NCI-H2081 (cell line): ENCODE measurements at places on chromosomes 1 and 21.

DNA sequence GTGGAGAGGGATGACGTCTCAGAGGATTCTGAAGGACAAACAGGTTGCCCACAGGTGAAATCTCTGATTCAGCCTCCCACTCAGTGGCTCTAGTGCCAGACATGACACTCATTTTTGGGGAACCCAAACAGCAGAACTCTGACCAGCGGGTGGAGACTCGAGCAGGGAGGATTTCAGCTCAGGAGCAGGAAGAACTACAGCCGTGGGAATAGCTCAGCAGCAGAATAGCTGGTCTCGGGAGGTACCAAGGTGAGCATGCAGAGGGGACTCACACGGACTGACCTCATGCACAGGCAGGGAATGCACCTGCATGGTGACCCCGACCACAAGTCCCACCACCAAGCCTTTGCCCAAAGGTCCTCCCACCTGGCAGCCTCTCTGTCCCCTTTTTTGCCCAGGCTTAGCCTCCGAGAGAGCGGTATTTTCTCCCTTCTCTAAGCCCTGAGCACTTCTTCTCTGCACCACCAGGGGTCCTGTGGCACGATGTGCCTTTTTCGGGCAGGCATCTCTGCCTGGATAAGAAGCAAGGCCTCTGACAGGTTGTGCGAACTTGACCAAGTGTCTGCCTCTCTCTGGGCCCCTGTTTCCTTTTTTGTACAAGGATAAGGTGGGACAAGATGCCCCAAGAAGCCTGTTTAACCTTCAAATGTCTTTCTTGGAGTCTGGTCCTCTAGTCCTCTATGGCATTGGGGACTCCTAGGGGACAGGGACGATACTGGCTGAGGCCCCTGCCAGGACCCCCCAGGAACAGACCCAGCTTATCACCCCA, 8.8 kb upstream of the FGR start:
- DNase-seq = no peak

DNA sequence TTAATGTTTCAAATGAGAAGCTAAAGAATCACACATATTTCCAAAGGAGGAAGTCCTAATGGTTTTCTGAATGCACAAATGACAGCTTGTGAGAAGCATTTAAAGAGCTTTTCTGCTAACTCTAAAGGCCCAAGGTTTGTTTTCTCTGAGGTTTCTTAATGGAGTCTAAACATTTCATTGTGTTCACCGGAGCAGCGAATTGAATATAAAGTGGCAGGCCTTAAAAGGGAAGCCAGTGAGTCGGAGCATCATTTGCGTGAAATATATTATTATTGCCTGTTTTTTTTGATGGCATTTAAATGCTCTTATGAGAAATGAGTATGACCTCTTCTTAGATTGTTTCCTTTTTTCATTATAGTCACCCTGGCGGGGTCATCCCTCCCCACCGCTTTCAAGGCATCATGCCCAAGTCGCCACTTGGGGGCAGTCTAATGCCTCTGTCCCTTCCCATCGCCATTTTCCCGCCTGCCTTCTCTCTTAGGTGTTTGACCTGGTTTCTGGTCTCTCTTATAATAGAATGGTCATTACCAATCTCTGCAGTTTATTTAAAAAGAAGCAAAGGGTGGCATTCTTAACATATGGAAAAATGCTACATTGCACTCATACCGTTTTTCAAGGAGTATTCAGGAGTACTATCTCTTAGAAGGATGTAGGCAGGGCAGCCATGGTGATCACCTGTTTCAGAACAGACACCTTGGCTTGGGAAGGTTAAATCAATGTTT, 25.3 kb upstream of the OVAAL start:
- DNase-seq = peak; percentile 81

DNA sequence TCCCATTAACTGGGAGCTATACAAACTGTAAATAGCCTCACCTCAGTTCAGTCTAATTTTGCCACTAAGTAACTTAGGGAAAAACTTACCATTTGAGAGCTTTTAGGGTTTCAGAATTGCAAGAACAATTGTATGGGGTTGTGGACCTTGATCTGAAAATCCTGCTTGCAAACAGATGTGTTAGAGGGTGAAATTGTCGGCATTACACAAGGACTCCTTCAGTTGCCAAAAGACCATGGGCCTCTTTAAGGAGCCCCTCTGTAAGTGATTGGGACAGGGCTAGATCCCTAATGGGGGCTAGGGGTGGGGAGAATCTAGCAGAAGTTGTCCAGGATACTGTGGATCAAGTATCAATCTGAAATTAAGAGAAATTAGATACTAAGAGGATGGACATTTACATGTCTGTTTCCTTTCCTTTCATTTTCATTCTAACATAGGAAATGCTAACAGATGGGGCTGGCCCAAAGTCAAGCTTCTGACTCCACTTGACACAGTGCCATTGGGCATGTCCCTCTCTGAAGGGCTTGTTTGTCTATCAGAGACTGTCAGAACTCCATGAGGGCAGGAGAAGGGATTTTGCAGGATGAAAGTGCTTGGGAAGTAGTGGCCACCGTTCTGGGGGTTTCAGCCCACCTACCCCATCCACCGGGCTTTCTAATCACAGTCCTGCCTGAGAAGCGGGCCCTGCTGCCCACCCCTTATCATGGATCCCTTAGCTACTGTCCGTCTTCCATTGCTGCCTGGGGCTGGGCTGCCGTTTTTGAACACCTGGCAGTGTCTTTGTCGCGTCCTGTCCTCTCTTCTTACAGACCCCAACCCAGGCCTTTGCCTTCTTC, 54.7 kb downstream of the STUM start:
- no peak for DNase-seq

GRCh38 chr1:22832414-22832786, 121.8 kb downstream of the EPHB2 start:
- no peak for DNase-seq

GRCh38 chr1:41539418-41539805, 54.9 kb upstream of the EDN2 start:
- no peak for DNase-seq

DNA sequence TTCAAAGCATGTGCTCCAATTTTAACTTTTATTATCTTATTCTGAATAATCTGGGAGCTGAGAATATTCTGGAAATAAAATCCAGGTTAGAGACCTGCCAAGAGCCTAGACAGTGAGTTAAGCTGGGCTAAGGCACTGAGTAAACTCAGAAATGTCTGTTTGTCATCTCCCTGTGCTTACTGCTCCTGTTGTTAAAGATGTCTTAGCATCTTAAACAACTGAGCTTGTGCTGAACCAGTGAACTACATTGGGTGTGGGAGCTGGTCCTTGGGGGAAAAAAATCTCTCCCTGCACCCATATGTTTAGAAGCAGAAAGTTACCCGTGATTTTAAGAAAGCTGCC, 25.0 kb upstream of the AHCYL1 start:
- DNase-seq = no peak

GRCh38 chr1:244066954-244067716, 16.1 kb downstream of the ZBTB18 start:
- DNase-seq = no peak

DNA sequence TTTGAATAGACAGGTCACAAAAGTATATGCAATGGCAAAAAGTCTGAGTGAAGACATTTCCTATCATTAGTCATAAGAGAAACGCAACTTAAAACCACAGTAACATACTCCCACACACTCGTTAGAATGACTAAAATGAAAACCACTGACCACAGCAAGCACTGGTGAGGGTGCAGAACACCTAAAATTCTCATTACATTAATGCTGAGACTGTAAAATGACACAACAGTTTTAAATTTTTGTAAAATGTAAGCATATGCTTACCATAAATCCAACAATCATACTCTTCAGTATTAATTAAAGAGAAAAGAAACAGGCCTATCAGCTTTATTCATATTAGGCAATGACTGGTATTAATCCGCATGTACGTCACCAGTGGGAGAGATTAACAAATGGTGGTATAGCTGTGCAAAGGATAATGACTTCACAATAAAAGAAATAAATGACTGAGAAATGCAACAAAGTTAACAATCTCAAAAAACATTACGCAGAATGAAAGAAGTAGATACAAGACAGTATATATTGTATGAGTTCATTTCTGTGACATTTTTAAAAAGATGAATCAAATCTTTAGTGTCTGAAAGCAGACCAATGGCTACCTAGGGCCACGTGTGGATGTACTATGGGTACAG, 253.5 kb downstream of the AKT3 start:
- DNase-seq = no peak

DNA sequence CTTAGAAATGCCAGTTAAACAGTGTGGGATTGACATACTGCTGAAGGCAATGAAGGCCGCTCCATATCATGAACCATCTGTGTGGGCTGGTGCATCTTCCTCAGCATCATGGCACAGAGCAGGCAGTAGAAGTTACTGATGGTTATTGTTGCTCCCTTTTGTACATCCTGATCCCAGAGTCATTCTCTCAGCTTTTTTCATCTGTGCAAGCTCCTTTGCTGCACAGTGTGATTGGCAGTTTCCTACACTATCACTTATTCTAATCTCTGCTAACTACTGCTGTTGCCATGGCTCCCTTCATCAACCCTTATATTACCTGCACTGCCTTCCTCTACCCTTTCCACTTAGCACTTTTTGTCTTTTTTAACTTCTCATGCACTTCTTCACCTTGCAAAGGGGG, 16.2 kb downstream of the RGS13 start:
- DNase-seq = no peak

DNA sequence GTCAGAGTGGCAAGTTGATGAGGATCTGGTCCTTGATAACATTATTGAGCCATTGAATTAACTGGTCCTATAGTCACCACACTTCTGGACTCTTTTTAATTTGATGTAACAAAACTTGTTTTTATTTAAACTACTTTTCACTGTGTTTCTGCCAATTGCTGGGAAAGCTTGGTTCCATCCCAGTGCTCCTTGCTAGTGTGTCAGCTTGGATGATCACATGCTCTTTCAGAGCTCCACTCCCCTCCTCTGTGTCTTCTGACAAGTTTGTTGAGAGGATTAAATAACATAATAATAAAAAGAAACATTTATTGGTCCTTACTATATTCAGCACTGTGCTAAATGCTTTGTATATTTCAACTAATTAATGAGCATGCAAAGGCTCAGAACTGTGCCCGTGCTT, 448.5 kb upstream of the B3GALT2 start:
- no peak for DNase-seq

GRCh38 chr1:70567167-70567566, 156.1 kb downstream of the CTH start:
- DNase-seq = no peak

GRCh38 chr1:91603409-91603808, 102.8 kb downstream of the CDC7 start:
- no peak for DNase-seq

DNA sequence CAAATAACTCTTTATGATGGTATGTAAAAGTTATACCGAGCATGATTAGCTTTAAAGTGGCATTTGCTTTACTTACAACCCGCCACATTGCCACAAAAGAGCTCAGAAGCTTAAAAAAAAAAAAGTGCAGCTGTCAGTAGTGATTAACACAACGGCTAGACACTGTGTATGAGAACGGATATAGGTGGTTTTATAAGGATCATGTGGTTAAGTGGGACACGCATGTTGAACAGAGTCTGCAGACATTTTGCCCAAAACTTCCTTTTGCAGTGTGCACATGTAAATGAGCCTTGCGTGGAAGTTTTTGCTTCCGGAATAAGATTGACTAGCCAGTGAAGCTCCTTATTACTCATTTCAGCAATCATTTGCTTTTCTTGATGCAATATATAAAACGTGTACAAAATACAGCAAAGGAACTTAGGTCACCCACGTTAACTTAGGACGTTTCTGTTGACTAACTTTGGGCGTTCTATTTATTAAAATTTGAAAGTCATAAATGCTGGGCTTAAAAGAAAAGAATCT, 58.7 kb upstream of the RGS1 start:
- no peak for DNase-seq

DNA sequence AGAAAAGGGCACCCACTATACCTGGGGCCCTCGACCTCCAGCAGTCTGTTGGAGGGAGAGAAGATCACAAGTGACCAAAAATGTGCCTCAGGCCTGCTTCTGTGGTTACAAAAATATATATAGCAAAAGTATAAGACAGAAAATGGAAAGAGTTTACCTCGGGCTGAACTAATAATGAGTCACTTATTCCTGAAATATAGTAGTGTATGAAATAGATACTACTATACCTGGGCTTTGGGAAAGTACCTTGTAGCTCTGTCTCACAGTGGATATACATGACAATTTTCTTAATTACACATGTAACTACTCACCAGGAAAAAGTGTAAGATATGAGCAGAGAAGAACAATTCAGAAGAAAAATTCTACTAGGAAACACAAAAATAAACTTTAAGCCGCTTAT, 7.3 kb upstream of the APCS start:
- no peak for DNase-seq

DNA sequence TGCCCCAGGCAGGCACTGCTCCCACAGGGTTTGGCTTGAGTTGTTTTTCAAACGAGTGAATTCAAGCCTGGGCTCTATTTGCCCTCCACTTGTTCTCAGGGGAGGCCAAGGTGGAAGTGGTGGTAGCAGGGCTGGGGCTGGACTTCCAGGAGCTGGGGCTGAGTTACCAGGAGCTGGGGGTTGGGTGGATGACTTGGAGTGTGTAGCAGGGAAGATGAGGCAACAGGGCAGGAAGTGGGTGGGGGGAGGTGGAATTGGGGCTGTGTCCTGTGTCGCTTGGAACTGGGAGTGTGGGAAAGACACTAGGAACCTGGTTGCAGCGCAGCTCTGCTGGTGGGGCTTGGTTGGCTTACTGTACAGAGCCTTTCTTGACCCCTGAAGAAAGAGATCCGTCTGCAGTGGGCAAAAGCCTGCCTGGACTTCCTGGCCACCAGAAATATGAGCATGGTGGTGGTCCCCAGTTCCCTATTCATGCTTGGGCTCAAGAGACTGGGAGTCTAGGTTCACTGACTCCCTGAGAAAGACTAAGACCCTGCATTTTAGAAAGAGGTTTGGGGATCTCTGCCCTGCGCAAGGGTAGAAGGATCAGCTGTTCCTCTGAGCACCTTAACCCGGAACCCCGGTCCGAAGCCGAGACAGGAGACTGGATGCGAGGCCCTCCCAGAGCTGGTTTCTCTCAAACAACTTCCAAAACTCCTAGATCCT, 3.1 kb downstream of the TFAP2E start:
- DNase-seq = no peak

DNA sequence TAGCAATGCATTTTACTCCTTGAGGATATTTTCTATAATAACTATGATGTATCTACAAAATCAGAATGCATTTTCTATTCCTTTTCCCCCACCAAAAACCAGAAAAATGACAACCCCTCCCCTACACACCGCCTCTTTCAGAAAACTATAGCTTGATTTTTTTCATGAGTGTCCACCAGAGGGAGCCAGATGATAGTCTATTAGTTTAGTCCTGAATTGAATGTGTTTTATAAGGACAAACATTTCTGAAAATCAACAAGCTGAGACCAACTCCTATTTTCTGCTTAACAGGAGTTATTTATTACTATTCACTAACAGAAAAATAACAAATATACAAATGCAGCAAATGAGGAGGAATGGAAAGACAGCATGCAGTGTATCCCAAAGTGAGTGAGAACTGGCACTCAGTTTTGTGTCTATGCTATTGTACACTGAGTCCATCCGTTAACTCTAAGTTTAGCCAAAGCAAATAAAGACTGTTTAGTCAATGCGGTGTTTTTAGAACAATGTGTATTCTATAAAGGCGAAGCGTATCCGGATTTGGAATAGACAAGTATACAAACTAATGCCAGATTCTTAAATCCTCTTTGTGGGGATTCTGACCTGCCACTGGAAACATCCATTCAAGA, 182.6 kb downstream of the VAV3 start:
- peak; percentile 39 for DNase-seq
